ENCODE measurements at places on chromosomes 5 and 9.

DNA sequence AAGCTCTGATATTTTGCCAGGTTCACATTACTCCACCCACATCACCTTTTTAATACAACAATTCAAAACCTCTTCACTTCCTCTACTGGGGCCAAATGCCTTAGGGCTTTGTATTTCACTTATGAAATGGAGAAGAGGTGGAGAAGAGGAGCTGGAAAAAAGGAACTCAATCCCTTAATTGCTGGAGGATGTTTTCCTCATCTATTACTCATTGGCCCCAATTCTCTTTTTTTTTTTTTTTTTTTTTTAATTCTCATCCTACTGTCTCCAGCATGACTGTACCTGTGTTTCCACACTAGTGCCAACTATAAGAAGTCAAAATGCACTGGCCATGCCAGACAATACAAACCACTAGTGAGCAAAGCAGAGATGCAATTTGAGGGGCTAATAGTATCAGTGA is 20.9 kb downstream of the FAM13B start:
- no peak for DNase-seq

DNA sequence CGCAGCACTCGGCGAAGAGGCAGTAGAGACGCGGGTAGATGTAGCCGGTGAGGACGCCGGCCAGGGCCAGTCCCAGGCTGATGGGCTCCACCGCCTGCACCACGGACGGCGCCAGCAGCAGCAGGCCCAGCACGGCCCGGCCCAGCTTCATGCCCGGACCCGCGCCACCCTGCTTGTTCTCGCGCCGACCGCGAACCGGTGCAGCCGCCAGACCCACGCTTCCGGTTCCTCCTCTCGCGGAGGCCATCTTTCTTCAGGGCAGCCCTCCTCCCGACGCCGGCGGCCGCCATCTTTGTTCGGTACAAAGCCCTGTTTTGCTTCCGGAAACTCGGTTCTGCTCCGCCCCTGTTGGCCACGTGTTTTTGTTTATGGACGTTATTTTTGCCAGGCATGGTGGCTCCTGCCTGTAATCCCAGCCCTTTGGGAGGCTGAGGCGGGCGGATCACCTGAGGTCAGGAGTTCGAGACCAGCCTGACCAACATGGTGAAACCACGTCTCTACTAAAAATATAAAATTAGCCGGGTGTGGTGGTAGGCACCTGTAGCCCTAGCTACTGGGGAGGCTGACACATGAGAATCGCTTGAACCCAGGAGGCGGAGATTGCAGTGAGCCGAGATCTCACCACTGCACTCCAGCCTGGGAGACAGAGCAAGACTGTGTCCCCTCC is at the start of gene TOR1A:
TSS of gene TOR1A (minus strand) at position 202 of the 667 bp plus-strand sequence. CDS start at position 151, 51 bp downstream.
- peak; percentile 95 for DNase-seq

DNA sequence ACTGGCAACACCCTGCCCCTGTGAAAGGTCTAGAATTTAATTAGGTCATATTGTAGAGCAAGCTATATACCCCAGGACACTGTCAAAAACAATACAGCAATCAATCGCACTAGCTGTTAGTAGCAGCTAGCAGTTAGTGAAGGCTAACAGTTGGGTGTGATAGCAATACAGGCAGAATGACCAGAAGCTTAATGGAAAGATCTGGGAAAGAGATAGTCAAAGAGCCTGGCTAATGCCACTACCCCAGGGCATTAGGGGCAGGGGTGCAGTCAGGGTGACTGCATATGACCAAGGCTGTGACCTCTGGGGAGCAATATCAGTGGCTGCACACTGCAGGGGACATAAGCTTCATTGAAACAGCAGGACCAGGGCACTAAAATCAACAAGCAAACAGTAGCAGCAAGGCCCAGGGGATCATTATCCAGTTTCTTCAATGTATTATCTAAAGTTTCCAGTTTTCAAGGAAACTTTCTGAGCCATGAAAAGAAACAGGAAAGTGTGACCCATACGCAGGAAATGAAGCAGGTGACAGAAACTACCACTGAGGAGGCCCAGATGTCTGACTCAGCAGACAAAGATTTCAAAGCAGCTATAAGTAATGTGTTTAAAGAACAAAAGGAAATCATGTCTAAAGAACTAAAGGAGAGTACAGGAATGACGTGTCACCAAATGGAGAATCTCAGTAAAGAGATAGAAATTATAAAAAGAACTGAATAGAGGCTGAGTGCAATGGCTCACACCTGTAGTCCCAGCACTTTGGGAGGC is 82.4 kb downstream of the ZNF354C start:
- DNase-seq, result no peak

- no peak for DNase-seq
These were observed 32.3 kb upstream of the SPATA31E1 start for GRCh38 chr9:87850391-87850790.

- DNase-seq, result no peak
These were observed 66.8 kb downstream of the SPOCK1 start for GRCh38 chr5:137432376-137432775.

- no peak for DNase-seq
These were observed 72.3 kb upstream of the ANXA1 start for GRCh38 chr9:73079326-73079725.

DNA sequence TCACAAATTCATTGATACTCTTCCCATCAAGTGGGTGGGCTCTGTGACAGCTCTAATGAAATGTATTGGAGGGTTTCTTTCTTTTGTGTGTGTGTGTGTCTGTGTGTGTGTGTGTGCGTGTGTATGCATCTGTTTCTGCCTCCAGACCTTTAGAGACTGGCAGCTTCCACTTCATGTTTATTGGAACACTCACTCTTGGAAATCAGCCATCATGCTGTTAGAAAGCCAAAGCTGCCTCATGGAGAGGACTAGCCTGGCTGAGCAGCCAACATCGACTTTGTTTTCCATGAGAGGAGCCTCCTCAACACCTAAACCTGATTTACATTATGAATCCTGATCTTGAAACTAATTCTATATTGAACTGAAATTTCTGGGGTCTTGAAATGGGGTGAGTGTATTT is 128.5 kb upstream of the FAM174A start:
- no peak for DNase-seq

DNA sequence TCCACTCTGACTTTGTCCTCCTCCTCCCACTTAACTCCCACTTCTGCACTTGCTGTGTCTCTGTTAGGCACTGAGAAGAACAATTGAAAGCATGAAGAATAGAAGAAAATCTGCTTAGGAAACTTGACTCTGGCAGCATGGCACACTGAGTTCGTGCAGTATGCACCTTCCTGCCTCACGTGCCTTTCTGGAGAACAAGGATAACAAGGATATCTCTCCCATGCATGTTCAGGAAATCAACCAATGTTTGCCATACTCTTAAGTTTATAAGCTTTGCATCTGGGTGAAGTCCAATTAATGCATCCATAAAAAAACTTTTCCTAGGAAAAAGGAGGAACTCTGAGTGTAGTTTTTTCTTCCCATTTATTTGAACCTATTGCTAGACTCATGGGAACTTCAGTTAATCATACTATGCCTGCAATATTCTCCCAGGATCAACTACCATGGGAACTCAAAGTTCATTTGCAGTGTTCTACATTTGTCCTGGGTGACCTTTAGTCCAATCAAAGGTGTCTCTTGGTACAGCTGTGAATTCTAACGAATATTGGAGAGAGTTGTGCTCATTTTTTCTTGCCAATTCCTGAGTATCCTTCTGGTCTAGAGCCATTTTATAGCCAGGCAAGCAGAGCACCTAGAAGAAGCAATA is 227.0 kb downstream of the ENC1 start:
- no peak for DNase-seq

- no peak for DNase-seq
These were observed 91.2 kb downstream of the PJA2 start for GRCh38 chr5:109318455-109319108.

DNA sequence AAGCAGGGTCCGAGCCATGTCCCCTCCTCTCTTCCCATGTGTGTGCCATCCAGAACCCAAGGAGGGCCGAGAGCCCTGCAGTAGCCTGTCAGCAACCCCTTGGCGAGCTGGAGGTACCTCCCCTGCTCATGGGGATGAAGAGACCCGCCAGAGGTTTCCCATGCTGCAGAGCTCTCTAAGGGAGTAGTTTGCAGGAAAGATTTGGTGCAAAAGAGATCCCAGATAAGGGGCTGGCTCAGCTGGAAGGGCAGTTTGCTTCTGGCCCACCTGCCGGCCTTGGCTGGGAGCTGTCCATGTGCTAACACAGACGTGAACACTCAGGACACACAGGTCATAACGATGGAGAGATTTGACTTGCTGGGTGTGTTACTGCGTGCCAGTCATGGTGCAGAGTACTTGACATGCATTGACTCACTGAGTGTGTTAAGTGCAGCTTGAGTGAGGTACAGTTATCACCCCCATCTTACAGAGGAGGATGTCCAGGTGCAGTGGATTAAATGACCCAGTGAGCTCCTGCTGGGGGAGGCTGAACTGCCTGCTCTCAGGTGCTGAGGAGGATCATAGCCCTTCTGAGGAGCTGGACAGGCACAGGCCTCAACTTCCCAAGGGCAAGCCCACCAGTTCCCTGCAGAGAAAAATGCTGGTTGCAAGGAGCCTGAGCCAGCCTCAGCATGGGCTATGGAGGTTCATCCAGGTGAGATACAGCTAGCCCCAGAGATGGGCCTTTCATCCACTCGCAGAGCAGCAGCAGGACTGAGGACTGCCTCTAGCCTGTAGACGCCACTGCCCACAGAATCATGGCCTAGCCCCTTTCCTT is 6.3 kb upstream of the SLC25A48 start:
- DNase-seq, result peak; percentile 7

DNA sequence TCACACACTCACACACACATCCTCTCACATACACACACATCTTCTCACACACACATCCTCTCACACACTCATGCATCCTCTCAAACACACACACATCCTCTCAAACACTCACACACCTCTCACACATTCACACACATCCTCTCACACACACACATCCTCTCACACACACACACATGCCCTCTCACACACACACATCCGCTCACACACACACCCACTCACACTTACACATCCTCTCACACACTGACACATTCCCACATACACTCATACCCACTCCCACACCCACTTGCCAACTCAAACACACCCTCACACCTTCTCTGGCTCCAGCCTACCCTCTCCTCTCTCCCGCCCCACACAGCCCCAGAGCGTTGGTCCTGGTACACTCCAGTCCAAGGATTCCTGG is 127.9 kb upstream of the SLC30A5 start:
- DNase-seq, result no peak

GRCh38 chr5:160930406-160930805 is 78.4 kb upstream of the ATP10B start:
- no peak for DNase-seq

GRCh38 chr5:84273517-84273883 is 111.2 kb downstream of the EDIL3 start:
- no peak for DNase-seq
